ELF-1 (cell line): ENCODE measurements at places on chromosomes 12 and 14.

DNA sequence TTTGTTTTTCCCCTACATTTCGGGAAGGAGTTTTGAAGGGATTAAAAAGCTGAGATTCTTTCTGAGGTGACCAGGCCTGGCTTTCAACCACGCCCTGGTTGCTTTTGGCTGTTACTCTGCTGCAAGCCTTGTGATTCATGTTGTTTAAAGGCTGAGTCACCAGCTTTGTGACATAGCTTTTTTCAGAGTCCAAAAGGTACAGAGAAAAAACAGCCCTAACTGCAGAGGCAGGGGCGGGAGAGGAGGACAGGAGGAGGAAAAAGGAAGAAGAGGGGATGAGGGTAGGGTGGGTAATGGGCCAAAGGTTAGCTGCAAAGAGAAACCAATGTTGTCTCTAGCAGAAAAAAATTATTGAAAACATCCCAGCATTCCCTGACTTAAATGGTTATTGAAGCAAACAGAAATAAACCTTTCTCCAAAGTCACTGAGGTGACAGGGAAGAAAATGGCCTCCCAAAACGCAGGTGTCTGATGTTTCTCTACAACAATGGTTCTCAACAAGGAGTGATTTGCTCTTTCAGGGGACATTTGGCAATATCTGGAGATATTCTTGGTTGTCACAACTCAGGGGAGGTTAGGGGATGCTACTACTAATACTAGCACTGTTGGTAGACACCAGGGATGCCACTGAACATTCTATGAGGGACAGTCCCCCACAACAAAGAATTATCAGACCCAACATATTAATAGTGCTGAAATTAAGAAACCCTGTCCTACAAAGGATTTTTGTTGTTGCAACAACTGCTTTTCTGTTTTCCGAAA, 2.1 kb upstream of the UBC start:
- DNase-seq: peak; percentile 76

DNA sequence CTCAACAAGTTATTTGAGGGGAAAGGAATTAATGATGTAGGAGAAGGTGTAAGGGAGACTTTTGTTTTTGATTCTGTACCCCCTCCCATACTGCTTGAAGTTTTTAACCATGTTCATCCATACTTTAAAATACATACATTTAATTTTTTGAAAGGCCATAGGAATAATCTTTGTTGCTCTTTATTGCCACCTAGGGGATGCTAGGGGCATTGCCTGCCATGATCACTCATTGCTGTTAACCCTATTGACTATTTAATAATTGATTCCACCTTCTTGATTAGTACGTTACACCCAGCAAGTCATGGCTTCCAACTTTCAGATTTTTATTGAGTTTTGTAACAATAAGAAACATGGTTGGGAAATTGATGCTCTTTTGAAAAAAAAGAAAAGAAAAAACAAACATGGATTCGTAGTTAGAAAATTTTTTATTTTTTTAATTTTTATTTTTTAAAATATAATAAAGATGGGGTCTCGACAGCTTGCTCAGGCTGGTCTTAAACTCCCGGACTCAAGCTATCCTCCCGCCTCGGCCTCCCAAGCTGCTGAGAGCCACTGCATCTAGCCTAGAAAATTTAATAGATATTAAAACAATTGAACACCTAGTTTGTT, 8.5 kb upstream of the PRKAB1 start:
- no peak for DNase-seq

GRCh38 chr12:126069549-126070165, 1004.4 kb downstream of the AACS start:
- peak; percentile 69 for DNase-seq

- no peak for DNase-seq
Observed at GRCh38 chr12:63964301-63964700, 119.8 kb downstream of the SRGAP1 start.

GRCh38 chr12:4943067-4943937, 33.6 kb downstream of the KCNA1 start:
- no peak for DNase-seq

- no peak for DNase-seq
Observed at GRCh38 chr14:42229976-42230375, 623.3 kb downstream of the LRFN5 start.

DNA sequence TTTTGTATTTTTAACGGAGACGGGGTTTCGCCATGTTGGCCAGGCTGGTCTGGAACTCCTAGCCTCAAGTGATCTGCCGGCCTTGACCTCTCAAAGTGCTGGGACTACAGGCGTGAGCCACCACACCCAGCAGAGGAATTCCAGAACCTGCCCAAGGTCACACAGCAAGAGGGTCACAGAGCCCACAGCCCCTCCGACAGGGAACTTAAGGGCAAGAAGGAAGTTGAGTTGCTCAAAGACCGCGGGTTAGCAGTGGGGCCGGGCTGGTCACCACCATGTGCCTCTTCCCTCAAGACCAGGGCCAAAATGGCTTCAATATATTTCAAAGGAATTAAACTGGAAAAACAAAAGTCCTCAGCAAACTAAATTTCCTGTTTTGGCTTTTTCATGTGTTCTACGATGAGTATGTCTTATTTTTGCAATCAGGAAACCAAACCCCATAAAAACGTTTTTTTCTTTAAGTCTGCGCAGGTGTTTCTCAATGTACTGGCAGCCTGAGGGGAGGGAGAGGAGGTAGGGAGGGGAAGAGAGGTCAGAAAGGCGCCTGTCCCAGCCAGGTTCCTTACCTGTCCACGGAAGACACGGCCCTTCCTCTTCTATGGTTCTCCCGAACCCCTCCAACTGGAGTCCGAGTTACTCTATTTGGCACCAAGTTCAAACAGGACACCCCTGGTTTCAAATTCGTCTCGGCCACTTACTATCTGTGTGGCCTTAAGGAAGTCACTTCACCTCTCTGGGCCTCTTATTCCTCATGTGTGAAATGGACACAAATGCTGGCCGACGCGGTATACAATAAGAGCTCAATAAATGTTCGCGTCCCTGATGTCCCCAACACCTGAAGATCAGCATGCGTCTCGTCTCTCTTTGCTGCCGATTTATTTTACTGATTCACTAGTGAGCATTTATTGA, 778 bp downstream of the SLC8B1 start:
- peak; percentile 47 for DNase-seq

DNA sequence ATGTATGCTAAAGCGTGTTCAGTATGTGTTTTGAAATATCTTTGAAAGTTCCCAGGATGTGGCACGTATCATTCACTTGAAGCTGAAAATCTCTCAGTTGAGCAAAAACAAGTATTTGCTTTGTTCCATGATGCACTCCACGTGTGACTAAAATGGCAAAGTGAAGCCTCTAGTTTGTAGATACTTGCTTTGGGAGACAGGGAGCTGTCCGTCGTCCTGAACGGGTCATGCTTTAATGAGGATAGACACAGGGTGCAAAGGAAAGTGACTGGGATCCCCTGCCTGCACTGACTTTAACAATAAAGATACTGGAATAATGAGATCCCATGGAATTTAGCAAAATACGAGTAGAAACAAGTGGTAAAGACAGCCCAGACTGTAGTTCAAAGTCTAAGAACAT, 991.4 kb downstream of the NRXN3 start:
- DNase-seq: peak; percentile 14

DNA sequence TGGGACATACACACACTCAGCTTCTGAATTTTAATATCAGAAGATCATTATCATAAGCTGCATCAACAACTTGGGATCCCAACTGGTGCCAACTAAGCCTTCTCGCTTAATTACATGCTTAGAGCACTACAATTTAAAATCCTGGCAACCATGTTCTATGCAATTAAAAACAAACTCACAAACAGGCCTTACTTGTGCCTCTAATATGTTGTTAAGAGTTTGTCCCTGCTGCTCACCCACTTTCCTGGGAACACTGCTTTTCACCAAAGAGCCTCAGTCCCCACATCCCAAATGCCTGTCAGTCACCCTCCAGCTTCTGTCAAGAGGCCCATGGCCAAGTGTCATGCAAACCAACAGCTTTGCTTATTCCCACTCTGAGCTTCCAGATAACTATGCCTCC, 69.7 kb downstream of the TTC9 start:
- no peak for DNase-seq

- no peak for DNase-seq
Observed at GRCh38 chr12:123031171-123031845, 50.8 kb downstream of the ARL6IP4 start.

- DNase-seq: no peak
Observed at GRCh38 chr14:88422919-88423650, 37.6 kb downstream of the SPATA7 start.

DNA sequence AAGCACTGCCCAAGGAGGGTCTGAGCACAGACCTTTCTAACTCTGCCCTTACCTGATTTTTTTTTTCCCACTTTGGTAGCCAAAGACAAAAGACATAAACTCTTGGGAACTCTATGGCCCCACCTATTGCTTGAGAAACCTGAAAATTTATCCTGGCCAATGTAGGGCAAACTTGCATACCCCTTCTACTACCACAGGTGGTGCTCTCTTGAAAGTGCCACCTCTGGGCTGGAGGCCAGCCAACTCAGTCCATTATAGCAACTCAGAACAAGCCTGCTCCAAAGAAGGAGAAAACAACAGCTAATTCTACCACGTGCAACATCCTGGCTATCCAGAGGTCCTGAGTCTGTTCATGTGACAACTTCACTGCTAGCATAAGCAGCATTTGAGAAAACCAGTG, 55.7 kb upstream of the ABCD2 start:
- DNase-seq: no peak

GRCh38 chr12:63915105-63915800, 70.8 kb downstream of the SRGAP1 start:
- DNase-seq: no peak

DNA sequence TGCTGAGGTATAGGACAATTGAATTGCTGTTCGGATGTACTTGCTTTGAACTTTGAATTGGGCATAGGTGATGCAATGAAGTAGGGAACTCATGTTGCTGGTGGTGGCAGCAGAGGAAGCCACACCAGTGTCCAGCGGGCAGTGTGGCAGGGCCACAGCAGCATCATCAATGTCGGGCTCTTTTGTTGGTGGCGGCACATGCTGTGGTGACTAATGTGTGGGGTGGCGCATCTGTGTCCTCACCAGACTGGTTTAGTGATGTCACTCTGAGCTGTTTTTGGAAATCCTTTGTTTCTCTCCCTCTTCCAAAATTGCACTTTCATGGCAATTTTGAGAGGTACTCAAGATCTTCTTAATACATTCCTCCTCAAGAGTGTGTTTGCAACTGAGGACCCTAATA, 187.6 kb downstream of the ETNK1 start:
- no peak for DNase-seq

DNA sequence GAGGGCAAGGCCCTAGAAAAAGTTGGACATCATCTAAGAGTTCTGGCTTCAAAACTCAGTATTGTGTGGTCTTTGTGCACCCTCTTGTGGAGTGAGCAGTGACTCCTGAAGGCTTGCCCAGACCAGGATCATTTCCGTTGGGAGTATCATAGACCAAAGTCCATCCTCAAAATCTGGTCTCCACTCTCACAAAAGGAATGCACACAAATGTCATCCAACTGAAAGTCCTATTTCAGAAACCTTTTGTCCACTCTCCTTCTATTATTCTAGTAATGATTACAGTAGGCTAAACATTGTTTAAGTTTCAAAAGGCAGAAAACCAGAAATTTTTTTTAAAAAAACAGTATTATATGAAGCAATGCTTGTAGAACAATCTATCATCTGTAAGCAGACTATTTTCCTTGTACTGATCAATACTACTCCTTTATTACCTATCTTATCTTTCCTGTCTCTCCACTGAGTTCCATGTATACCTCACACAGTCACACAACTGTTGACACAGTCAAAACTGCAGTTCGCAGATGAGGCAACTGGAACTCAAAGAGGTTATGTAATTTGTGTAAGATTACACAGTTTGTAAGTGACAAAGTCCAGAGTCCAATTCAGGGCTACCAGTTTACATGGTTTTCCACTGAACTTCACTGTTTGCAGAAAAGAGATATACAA, 41.4 kb downstream of the COX16 start:
- peak; percentile 67 for DNase-seq

- DNase-seq: peak; percentile 2
Observed at GRCh38 chr14:106586098-106586704, 1059.8 kb downstream of the TMEM121 start.

DNA sequence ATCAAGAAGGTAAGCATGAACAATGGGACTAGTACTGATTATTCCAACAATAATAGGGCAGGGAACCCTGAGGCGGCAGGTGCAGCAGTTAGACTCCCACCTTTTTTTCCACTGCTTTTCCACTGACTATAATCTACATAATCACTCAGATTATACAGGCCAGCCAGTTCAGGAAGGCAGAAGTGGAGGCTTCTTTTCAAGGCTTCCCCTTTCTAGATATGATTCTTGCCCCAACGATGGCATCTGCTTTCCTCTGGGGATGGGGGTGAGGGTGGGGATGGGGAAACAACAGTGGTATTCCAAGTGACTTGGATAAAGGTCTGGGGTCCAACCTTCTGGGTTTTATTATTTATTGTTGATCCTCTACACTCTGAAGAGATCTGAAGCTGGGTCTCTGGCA, 331 bp downstream of the NCKAP1L start:
- DNase-seq: no peak

DNA sequence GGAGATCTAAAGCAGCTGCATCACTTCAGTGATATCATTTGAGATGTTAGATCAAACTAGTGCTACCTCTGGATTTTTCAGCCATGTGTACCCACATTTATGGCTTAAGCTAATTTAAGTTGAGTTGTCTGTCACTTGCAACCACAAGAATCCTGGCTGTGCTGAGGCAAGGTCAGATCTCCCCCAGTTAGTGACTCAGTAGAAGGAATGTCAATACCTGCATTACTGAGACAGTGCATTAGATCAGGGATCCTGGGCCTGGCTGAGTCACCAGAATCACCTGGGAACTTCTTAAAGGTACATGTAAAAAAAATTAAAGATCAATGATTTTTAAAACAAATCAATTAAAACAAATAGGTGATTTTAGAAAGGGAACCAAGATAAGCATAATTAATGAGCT, 84.6 kb upstream of the GRIN2B start:
- DNase-seq: no peak

GRCh38 chr12:6664902-6665301, 2.0 kb upstream of the ING4 start:
- DNase-seq: no peak

GRCh38 chr12:30818562-30818961, 63.8 kb upstream of the CAPRIN2 start:
- DNase-seq: no peak
